Activated CD4-positive, alpha-beta T cell treated with anti-CD3 and anti-CD28 coated beads, Interleukin-2, amount 50 U/mL, for 24 hours (primary cell): ENCODE measurements at places on chromosomes 2 and 18.

GRCh38 chr2:137865954-137866540 lies 98.2 kb upstream of the HNMT start:
- DNase-seq: peak; percentile 21

DNA sequence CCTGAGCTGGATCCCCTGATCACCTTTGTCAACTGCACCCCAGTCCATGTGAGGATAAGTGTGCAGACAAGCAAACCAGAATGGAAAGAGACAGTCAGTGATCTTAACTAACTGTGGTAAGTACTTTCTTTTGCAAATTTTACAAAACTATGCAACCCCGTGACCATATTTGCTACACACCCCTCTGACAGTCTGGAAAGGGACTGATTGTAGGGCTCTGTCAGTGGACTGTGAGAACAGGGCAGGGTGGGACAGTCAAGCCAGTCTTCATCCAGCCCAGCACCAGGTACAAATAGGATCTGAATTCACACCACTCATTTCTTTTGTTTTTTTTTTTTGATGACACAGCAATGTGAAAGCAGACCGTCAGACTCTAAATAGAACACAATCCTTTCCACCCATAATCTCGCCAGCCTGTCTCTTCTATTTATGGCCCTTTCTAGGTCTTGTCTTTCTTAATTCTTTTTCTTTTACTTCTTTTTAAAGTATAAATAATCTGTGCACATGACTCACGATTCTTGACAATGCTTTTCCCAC lies 165.6 kb downstream of the ARL6IP6 start:
- no peak for DNase-seq

GRCh38 chr2:6579281-6579680 lies 286.4 kb downstream of the CMPK2 start:
- DNase-seq: no peak

DNA sequence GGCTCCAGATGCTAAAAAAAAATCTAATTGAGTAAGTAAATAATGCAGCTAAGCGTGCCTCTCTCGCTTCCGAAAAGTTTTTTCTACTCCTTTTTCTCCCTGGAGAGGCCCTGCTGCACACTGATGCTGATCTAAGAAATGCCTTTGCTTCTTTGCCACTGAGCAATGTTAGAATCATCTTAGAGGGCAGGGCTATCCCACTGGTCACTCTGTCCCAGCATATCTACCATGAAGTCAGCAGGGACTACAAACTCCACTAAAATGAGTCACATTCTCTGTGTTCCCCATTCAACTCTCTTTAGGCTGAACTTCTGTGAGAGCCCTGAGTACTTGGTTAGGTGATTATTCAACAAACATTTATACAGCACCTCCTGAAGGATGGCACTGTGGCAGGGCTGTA lies 127.6 kb upstream of the LYPD1 start:
- DNase-seq: no peak

DNA sequence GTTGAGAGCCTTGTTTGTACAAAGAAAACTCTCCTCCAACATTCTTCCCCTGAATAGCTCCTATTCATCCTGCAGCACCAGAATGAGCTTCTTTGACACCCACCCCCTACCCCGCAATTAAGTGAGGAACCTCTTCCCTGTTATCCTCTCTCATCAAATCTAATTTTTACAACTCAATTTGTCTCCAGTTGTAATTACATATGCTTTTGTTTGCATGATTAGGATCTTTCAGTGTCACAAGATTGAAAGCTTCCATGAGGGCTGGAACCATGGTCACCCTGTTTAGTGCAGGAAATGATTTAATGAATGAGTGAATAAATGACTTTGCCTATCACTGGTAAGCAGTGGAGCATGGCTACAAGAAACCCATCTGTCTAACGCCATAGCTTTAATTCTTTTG lies 334.6 kb upstream of the KLHL29 start:
- no peak for DNase-seq

DNA sequence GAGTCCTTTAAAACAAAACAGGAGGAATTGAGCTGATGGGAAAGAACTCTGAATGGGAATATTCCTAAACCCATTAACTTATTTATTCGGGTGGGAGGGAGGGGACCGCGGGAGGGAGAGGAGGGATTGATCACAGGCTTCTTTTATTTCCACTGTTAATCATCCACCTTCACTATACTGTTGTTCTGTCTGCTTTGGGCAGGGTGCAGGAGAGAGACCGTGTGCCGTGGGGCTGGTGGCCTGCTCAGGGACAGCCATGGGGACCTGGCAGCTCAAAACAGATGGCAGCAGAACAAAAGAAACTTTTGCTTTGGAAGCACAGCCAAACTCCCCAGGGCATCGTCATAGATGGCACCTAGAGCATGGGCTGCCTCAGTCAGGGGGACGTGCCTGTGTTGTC lies 195.3 kb downstream of the MGAT5 start:
- no peak for DNase-seq

GRCh38 chr2:240089306-240089705 lies 36.0 kb upstream of the OR6B3 start:
- DNase-seq: no peak

- no peak for DNase-seq
These were observed 288.4 kb downstream of the SOX11 start for GRCh38 chr2:5980450-5981190.

DNA sequence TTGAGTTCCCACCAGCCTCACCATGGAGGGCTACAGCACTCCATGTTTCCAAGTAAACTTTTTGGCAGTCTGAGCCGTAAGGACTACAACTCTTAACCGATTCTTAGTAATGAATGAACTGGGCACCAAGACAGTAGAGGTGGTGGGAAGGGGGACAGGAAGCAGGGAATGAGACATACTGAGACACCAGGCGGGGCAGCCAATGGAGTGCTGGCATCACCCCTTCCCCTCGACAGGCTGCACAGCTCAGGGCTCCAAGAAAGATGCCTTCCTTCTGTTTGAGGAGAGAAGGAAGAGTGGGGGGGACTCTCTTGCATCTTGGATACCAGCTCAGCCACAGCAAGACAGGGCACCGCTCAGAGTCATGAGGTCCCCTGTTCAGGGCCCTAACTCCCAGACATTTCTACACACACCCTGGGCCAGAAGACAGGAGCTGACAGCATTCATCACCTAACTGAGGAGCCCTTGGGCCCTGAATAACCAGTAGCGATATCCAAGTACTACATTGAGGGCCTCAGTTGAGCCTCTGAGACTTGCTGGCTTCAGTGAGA lies 45.2 kb downstream of the USP34 start:
- no peak for DNase-seq

GRCh38 chr2:30336978-30337841 lies 105.9 kb downstream of the LBH start:
- no peak for DNase-seq

- no peak for DNase-seq
These were observed 1144.7 kb downstream of the CNTNAP5 start for GRCh38 chr2:125169764-125170146.

DNA sequence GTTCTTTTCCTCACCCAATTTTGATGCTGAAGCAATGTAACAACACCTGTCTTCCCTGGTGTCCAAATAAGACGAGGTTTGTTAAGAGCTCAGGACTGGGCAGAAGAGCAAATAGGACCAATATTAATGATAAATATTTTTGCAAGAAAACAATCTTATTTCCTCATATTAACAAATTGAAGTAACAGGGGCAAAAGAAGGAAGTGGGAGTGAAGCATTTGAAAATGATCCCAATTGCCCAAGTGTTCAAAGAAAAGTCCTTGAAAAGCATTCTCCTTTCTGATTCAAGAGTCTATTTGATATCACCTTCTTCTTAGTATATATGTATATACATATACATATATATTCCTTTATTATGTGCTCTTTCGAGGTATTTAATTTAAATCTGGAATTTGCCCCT lies 418.8 kb downstream of the ARHGAP15 start:
- no peak for DNase-seq

DNA sequence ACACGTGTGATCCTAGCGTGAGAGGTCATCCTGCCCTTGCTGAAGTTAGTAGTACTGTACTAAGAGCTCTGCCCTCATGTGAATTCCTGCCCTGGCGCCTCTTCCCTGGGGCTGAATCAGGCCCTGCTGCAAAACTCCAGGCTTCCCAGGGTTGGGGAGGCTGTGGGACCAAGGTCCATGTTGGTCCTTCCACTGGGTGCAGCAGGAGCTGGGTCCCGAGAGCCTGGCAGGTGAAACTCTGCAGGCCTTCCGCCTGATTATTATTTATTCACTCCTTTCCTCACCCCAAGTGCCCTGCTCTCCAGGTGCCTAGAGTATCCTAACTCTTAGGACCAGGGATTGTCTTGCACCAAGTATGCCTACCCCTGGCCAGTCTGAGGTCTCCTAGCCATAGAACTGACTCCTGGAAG lies 5.3 kb upstream of the CNNM3 start:
- no peak for DNase-seq

DNA sequence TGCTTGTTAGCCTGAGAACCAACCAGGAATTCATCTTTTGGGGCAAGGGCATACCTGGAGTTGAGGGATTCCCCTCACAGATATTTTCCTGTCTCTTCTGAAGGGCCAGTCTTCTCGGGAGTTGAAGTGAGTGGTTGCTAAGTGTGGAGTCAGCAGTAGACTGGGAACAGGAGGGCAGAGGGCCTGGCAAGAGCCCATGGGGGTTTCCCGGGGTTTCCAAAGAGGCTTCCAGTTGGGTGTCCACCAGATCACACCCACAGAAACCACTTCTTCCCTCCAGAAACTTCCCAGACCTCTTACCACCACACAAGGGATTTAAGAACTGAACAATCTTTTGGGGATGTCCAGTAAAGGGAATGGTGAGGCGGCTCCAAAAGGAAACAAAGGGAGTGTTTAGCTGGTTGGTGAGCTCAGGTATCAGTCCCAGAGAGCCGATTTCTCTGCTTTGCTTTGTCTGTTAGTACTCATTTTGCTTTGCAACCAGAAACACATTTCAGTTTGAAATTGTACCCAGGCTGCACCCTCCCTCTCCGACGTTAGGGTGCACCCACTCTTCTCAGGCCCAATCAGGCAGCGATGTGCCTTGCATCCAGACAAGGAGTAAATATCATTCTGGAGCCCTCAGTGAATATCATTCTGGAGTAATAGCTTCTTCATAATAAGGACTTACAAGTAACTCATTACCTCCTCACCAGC lies 47.5 kb upstream of the SPATS2L start:
- no peak for DNase-seq

- DNase-seq: no peak
These were observed 2.9 kb upstream of the NPPC start for GRCh38 chr2:231928901-231929725.

DNA sequence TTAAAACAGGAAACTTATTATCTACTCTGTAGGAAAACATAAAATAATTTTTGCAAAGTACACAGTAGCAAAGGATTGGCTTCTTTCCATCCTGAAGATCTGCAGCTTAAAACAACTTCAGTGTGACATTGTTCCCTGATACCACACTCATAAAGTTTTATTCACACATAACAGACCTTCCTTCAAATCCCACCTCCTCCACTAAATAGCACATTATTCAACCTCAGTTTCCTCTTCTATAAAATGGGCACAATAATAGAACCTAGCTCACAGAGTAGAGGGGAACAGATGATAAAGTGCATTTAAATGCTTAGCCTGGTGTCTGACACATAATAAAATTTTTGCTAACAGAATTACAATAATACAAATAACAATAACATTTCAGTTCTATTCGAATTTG lies 250.4 kb upstream of the RBBP8 start:
- DNase-seq: no peak

DNA sequence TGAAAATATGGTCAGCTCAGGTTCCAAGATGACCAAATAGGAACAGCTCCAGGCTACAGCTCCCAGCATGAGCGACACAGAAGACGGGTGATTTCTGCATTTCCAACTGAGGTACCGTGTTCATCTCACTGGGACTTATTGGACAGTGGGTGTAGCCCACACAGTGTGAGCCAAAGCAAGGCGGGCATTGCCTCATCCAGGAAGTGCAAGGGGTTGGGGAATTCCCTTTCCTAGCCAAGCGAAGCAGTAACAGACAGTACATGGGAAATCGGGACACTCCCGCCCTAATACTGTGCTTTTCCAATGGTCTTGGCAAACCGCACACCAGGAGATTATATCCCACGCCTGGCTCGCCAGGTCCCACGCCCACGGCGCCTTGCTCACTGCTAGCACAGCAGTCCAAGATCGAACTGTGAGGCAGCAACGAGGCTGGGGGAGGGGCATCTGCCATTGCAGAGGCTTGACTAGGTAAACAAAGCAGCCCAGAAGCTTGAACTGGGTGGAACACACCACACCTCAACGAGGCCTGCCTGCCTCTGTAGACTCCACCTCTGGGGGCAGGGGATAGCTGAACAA lies 57.5 kb downstream of the WDPCP start:
- DNase-seq: no peak

GRCh38 chr2:88451811-88452564 lies 505 bp downstream of the FOXI3 start:
- DNase-seq: peak; percentile 3

DNA sequence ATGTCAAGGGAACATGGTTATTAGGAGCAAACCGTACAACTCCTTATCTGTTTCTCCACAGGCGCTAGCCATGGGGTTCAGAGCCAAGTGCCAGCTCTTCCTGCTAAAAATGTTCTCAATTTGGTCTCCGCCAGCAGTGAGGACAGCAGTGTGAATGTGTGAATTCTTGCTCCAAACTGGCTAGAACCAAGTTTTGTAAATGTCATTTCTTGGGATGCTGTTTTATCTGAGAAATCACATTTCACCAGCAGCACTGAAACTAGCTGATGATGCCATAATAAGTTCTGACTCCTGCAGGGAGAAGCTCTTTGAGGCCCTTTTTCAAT lies 140.6 kb upstream of the LGALSL start:
- DNase-seq: no peak

DNA sequence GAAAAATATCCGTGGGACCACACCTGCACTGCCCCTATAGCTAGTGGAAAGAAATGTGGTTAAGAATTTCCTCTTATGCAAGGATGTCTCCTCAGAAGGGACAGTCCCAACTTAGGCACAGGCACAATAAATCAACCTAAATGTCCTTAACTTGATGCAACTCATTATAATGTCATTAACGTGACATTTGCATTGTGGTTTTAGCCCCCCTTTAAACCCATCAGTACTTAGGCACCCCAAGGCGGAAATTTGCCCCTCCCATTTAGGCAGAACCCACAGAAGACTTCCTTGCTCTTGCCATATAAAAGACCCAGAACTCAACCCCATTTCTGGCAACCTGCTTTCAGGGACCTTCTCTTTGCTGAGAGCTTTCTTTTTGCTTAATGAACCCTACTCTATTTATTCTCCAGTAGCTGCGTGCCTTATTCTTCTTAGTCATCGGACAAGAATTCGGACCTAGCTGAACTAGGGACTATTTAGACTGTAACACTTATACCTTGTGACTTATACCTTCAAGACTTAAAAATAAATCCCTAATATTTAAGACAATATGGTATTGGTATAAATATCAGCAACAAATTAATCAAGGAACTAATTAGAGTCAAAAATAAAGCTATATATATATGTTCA lies 1281.6 kb upstream of the TMEFF2 start:
- no peak for DNase-seq

GRCh38 chr2:181070119-181070835 lies 89.9 kb downstream of the UBE2E3 start:
- DNase-seq: no peak

GRCh38 chr18:9608298-9608697 lies 6.1 kb downstream of the PPP4R1 start:
- DNase-seq: no peak

- no peak for DNase-seq
These were observed 56.1 kb downstream of the LHCGR start for GRCh38 chr2:48699348-48699930.
